Fibroblast of mammary gland (primary cell): ENCODE measurements at places on chromosomes 1 and 21.
A peak's percentile ranks its signal among the peaks of the same experiment; 100 is the strongest.

DNA sequence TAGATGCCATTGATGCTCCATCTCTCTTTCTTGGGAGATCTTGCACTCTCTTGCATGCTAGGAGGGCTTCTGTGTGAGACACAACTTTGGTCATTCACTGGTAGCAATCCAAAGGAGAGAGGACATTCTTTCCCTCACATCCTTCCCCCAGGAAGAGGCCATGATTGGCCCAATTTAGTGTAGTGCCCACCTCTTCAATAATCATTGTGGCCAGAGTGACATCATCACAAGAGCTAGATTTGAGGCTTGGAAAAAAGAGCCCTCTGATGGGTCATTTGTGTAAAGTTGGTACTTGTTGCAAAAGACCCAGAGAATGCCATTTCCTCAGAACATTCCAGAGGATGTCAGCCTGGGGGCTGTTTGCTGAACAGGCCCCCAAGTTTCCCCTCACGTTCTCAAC lies 30.2 kb downstream of the S100A6 start:
- DNase-seq: peak; percentile 43

- DNase-seq: no peak
Observed at GRCh38 chr1:203589171-203589570, 37.5 kb upstream of the ATP2B4 start.

GRCh38 chr1:244030481-244031040 lies 20.5 kb upstream of the ZBTB18 start:
- DNase-seq: no peak

GRCh38 chr1:37480581-37481288 lies 6.4 kb downstream of the ZC3H12A start:
- no peak for DNase-seq

DNA sequence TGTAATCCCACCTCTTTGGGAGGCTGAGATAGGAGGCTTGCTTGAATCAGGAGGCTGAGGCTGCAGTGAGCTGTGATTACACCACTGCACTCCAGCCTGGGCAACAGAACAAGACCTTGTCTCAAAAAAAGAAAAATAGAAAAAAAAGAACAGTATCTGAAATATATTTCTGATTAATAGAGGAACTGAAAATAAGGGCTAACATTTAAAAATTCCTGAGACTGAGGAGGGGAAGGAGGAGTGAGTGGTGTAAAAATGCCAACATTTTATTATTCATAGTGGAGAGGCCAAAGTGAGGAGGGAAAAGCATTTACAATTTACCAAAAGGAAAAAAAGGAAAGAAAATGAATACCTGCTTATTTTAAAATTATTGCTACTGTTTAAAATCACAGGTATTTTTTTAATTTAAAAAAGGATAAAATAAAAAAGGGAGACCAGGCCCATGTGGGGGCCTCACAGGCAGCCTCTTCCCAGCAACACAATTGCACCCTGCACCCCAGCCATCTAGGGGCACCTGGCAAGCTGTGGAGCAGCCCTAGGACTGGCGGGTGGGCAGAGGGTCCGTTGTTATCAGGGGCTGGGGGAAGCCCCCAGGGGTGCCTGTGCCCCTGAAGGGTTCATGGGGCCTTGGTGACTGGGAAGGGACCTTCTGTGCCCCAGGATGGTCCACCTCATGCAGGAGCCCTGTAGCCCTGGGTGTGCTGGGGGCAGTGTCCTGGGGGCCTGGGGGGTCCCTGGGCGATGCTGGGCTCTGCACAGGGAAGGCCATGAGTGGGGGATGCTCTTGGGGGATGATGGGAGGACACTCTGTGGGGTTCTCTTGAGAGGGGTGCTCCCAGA lies 34.8 kb upstream of the ADARB1 start:
- DNase-seq: no peak

DNA sequence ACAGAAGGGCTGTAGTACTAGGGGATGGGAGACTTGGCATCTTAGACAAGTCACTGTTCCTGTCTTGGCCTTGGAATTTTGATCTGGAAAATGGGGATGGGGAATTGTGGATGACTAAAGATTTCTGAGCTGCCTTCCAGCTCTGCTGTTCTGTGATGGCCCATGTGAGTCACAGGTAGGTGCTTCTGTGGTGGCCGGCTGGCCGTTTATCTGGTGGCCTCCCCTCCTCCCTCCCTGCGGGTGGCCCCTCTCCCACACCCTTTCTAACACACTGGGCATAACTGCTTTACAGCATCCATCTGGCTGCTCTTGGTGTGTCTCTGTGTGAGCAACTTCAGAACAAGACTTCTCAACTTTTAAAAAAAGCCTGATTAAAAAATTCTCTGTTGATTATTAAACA lies 35.9 kb downstream of the KCNA2 start:
- no peak for DNase-seq

- peak; percentile 95 for DNase-seq
Observed at GRCh38 chr1:172637522-172637921, 21.4 kb upstream of the FASLG start.

DNA sequence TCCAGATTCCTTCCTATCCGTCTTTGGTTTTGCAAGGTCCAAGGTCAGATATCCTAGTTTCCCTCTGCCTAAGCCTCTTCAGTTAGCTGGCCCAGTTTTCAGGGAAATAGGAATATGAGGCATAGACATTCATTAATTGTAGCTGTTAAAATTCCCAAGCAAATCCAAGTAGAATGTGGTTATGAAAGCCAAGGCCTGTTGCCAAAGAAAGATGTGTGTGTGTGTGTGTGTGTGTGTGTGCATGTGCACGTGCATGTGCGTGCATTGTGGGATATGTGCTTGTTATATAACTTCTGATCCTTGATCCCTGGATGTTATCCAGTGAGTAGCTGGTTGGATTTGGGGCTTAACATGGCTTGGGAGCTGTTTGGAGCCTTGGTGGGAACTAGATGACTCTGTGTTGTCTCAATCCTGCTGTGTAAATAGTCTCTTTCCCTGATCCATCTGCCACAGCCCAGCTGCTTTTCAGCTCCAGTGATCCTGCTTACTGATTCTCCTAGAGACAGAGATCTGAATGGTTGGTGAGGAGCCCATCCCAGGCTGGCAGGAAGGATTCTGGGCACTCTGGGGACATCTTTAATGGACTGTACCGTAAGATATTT lies 70.6 kb upstream of the GCLM start:
- DNase-seq: peak; percentile 82
